H7 (cell line): ENCODE measurements at places on chromosomes 6 and 20.

DNA sequence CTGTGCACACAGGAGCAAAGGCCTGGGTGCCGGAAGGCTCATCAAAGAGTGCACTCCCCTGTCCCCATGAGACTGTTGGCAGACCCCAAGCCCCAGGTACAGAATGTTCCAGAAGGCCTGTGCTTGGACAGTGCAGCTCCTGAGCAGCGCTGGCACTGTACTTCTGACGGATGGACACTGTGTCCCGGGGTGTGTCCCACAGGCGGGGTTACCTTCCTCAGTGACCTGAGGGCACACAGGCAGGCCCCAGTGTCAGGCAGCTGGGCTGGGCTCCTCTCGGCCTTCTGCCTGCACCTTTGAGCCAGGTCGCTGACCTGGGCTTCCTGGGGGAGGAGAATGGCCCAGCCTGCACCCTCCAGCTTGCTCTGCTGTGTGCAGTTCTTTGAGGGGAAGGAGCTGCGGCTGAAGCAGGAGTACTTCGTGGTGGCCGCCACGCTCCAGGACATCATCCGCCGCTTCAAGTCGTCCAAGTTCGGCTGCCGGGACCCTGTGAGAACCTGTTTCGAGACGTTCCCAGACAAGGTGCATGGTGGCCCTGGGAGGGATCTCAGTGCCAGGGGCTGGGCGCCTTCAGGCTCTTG lies 30.1 kb downstream of the PYGB start:
- peak; percentile 33 for DNase-seq

- DNase-seq, result peak; percentile 7
Observed at GRCh38 chr6:43973357-43973756, 153.9 kb downstream of the MRPL14 start.

DNA sequence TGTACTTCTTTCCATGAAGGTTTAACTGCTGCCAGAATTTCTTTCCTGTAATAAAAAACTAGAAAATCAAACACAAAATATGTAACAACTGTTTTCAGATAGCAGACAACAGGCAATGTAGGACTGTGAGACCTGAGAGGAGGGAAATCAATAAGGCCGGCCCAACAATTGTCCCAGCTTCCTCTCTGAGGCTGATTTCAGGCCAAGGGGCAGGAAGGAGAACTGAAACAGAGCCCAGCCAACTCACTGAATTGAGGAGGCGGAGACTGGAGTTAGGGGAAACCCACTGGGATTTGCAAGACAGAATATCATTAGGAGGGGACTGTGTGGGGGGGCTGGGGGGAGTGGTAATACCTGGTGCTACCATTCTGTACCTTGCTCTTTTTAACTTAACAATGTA lies 42.2 kb downstream of the FLRT3 start:
- no peak for DNase-seq

GRCh38 chr6:1764397-1764987 lies 154.8 kb downstream of the FOXC1 start:
- DNase-seq, result no peak

DNA sequence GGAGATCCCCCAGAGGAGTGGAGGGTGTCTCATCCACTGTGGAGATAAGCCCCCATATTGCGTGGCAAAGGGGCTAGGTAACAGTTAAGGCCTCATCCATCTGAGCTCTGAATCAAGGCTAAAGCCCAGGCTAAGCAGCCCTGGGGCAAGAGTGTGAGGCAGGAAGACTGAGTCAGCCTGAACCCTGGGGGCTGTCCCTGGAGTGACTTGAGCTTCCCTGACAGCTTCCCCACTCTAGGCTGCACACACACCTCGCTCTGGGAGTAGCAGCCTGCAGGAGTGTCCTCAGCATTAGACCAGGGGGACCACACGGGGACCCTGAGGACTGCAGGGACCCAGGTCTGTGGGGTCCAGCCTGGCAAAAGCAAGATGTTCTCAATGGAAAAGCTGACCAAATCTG lies 27.9 kb downstream of the UBD start:
- DNase-seq, result no peak

- no peak for DNase-seq
Observed at GRCh38 chr6:158131926-158132325, 36.1 kb downstream of the SERAC1 start.

DNA sequence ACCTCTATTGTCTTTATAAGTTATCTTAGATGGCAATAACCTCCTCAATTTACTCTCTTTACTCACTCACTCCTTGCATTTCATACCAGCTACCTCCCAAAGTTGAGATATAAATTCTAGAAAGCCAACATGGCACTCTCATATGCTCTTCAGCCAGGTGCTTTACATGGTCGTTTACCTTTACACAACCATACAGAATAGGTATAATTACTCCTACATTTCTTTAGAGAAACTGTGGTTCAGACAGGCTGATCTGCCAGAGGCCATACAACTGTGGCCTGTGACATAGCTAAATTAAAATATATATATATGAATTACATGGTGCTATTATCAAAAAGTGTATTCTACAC lies 45.7 kb downstream of the HBS1L start:
- no peak for DNase-seq

GRCh38 chr20:64041781-64042053 lies 5.7 kb downstream of the C20orf204 start:
- peak; percentile 79 for DNase-seq

- DNase-seq, result peak; percentile 10
Observed at GRCh38 chr6:135667691-135668455, 170.3 kb upstream of the AHI1 start.

DNA sequence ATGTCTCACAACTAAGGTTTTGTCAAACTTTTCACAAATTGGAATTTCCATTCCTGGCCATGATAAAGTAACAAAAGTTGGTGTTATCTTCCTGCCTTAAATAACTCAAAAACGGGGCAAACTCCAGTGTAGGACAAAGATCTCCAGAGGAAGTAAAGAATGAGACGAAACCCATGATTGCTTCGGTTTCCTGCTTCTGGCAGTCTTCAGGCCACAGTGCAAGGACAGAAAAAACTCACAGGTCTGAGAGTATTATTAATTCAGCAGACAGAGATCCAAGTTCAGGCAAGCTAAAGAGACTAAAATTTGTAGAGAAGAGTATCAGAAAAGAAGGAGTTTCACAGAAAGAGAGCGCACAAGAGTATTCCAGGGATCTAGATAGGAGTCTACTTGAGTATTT lies 64.8 kb upstream of the RCAN2 start:
- no peak for DNase-seq

DNA sequence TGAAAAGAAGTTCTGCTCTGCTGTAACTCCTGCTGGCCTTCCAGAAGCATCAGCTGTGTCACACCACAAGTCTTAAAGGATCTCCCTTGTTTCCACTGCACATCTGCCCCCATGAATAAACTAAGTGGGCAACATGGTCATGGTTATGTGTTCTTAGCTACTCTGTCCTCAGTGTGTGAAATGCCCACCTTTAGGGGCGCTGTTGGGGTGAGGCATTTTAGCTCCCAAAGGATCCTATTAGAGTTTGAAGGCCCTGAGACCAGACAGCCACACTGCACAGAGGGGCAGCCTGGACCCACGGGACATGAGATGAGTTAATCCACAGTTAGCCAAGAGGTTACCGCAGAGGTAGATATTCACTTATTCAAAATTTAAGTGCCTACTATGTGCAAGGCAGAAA lies 294.3 kb upstream of the QKI start:
- no peak for DNase-seq

DNA sequence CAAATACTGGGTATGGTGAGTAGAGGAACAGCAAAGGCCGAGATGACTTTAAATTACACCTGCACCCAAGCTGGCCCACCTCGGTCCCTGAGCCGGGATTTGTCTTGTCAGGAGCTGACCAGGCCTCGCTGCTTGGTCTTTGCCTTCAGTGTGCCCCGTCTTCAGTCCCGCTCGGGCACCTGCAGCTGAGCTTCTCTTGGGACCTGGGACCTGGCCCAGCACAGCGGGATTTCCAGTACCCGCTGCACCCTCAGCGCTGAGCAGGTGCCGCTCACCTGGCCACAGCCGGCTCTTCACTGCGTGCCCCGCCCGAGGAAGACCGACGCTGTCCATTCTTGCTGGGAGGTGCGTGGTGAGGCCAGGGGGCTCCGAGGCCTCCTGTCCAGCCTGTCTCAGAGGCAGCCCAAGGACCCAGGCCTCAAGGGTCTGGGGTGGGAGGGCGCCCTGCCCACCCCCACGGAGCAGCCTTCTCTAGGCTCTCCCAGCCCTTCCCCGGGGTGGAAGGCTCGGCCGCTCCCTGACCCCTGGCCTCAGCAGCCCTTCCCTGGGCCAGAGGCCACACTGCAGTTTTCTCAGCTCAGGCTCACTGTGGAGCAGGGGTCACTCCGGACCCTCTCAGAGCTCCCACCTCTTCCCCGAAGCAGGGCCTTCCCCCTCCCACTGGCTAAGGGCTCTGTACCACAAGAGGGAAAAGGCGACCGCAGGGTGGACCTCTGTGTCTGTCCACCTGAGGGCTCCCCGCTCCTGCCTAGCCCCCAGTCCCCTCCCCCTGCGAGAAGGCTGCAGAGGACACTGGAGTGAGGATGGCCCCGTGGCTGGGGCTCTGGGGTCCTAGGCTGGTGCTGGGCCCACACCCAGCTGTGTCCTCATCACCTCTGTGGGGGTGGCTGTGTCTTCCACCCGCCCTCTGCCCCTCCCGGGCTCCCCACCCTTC lies 119.3 kb downstream of the RNASET2 start:
- DNase-seq, result peak; percentile 80
